ENCODE measurements at places on chromosomes 7 and 10.
A peak's percentile ranks its signal among the peaks of the same experiment; 100 is the strongest.

DNA sequence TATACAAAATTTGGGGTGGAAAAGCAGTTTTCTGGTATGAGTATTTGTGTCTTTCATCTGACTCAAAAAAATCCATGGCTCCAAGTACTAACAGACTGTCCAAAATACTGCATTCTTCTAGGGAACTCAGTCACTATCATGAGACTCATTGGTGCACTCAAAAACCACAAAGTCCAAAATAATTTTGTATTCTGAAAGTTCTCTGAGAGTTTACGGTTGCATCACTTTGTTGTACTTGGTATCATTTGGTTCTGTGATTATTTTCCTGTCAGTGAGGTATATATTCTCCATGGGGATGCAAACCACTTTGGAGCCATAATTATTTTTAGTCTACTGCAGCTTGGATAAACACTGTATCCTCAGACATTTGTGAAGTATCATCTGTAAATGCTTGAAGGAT, 28.0 kb upstream of the CABCOCO1 start:
- DNase-seq = no peak

- DNase-seq = no peak
These were observed 58.1 kb downstream of the WDR37 start for GRCh38 chr10:1114315-1114714.

DNA sequence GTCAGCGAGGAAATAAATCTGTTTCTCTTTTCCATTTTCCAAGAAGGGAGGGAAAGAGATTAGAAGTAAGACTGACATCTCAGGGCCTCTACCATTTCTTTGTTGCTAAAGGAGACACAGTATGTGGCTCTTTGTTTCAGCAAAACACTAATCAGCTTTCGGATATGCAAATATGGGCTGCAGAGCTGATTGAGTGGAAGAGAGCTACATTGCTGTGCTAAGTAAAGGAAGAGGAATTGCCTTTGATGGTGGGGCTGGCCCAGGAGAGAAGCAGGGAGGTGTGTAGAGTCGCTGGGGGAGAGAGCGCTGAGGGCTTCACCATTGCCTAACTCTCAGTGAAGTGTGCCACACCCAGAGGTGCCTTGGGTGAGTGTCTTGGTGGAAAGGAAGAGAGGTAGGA, 284.8 kb downstream of the SDK1 start:
- DNase-seq = no peak

- no peak for DNase-seq
These were observed 84.2 kb downstream of the SEMA3A start for GRCh38 chr7:84110400-84110799.

DNA sequence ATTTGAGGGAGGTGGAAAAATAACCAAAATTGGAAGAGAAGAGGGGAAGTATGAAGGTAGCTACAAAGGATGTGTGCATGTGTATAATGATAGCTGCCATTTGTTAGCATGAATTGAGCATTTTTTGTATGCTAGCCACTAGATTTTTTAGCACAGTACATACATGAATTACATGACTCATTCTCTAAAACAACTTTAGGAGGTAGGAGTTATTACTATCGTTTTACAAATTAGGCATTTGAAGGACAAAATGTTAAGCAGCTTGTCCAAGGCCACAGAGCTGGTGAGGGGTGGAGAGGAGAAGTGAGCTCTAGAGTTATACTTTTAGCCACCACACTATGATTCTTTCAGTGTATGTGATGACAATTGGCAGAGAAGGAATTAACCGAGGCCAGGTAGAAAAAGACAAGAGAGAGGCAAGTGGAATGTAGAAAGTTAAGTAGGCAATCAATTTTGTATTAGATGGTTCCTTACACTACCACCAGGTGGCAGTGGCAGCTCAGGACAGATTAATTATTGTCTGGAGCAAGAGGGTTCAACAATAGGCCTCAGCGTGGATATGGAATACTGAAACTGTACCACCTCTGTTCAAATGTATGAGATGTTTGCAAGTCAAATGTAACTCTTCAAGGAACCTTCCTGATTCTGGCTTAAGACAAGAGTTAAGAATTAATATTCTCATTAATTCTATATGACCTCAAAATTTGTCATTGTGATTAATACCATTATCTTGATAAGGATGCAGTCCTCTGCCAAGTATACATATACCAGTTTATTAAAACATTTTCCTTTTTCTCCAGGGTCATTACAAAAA, 128.0 kb downstream of the MBL2 start:
- DNase-seq = peak; percentile 6

GRCh38 chr10:103678178-103678526, 177.2 kb downstream of the SH3PXD2A start:
- DNase-seq = peak; percentile 75

- DNase-seq = no peak
These were observed 39.8 kb downstream of the CDC123 start for GRCh38 chr10:12235796-12236195.

DNA sequence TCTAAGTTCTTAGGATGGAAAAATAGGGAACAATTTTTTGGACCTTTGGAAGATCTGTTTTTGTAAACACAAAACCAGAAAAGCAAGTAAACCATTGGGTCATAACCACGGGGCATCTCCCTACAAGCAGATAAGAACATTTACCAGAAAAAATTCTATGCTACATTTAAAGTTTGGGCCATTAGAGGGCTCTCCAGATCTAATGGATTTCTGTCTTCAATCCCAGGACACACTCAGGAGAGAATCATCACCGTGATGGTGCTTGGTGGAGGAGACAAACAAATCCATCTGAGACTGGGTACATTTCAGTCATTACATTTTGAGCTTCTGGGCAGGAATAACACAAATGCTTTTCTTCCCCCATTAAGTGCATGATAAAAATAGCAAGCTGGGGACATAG, 178.4 kb upstream of the TARP start:
- DNase-seq = no peak

GRCh38 chr10:11610826-11611247, 613 bp downstream of the USP6NL start:
- DNase-seq = no peak

- DNase-seq = no peak
These were observed 136.6 kb downstream of the PRKAG2 start for GRCh38 chr7:151740081-151740851.

- no peak for DNase-seq
These were observed 1.6 kb upstream of the TMEM120A start for GRCh38 chr7:75995996-75996395.

GRCh38 chr10:2992401-2993198, 74.7 kb upstream of the PFKP start:
- no peak for DNase-seq

DNA sequence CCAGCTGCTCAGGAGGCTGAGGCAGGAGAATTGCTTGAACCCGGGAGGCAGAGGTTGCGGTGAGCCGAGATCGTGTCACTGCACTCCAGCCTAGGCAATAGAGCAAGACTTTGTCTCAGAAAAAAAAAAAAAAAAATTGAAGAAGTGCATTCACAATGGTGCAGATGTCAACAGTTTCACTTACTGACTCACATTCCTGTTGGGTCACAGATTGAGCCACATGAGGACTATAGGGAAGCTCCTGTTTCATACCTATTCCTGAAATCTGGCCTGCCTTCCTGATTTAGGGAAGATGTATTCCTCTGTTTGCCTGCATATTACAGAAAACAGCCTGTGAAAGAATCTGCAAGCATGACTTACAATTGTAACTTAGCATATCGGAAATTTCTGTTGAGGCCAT, 78.2 kb downstream of the AKR1C4 start:
- no peak for DNase-seq

GRCh38 chr10:76962851-76963250, 674.8 kb downstream of the KCNMA1 start:
- no peak for DNase-seq

DNA sequence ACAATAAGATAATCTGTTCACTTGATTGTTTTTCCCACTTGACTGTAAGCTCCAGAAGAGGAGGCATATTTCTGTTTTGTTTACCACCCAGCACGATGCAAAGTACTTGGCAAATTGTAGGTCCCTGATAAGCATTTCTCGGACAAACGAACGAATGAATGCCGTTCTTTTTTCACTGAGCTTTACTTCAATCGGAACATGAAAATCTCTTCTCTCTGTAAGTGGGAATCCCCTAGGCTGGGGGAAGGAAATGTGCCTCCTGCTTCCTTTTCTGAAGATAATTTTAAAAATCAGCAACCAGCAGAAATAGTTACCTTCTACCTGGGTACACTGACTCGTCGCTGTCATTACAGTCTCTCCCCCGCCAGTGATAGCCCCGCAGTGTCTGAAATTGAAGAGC, 102.9 kb downstream of the AOAH start:
- no peak for DNase-seq

- DNase-seq = no peak
These were observed 8.3 kb downstream of the FAM20C start for GRCh38 chr7:200704-201103.

GRCh38 chr10:78288663-78289062, 255.0 kb downstream of the RPS24 start:
- no peak for DNase-seq

GRCh38 chr10:102010961-102011360, 45.0 kb downstream of the ARMH3 start:
- DNase-seq = no peak

DNA sequence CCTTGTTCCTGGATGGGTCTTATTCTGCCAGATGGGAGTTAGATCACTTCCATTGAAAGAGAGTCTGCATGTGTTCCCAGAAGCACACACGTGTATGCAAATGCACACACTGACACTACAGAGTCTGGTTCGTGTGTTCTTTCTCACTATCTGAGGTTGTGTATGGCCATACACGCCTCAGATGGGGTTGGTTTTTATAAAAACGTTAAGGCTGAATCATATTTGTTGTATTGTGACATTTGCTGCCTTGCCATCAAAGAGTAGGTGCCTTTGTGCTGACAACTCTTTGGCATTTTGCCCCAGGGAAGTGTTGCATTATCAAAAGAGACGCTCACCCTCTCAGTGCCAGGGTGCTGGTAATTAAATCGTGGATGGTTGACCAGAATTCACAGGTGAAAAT, 37.7 kb upstream of the HDAC9 start:
- DNase-seq = no peak

- DNase-seq = no peak
These were observed 660 bp upstream of the HHEX start for GRCh38 chr10:92688927-92689662.

- DNase-seq = no peak
These were observed 54.8 kb upstream of the TM9SF3 start for GRCh38 chr10:96641396-96642295.

- no peak for DNase-seq
These were observed 1.4 kb downstream of the CLEC5A start for GRCh38 chr7:141945356-141945755.

GRCh38 chr10:93478873-93479272, 3.3 kb downstream of the MYOF start:
- no peak for DNase-seq

- no peak for DNase-seq
These were observed 244.8 kb upstream of the TCERG1L start for GRCh38 chr10:131556061-131556896.

DNA sequence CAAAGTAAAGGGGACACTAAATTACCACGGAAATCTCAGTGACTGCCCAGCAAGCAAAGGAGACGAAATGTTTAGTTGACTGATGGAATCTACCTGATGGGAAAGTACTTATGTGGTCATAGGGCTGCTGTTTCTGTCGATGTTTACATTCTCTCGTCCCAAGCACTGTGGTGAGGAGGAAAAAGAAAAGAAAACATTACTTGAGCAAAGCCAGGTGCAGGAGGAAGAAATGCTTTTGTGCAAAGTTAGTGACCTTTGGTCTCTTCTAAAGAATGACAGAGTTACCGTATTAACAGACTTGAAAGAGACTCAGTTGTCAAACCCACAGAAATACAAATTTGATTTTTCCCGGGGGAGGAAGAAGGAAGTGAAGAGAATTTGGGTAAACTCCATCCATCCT, 43.3 kb upstream of the FMC1 start:
- DNase-seq = no peak

DNA sequence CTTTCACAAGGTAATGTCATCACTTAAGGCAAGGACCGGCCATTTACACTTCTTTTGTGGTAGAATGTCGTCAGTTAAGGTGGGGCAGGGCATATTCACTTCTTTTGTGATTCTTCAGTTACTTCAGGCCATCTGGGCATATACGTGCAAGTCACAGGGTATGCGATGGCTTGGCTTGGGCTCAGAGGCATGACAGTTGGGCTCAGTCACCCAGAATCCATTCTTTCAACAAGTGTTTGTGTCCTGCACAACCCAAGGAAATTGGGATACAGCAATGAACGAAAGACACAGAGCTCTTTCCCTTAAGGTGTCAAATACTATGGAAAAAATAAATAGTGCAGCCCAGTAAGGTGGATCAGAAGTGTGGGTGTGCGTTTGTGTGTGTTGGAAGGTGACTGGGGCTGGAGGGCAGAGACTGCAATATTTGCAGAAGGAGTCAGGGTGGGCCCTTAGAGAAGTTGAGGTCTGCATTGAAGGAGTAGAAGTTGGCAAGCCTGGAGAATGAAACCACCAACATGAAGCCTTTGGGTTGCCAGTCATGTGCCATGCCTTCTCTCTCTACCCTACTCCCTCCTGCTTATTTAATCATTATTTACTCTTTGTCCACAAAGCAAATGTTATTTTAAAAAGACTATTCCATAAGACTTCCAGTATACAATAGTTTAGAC, 222.8 kb upstream of the PRKCQ start:
- no peak for DNase-seq

GRCh38 chr7:142425281-142425680, 167.4 kb upstream of the PRSS58 start:
- DNase-seq = no peak

GRCh38 chr10:90484518-90484917, 373.3 kb downstream of the HTR7 start:
- DNase-seq = peak; percentile 99

- DNase-seq = no peak
These were observed 204.6 kb downstream of the HDAC9 start for GRCh38 chr7:18700147-18700546.

- no peak for DNase-seq
These were observed 119.8 kb downstream of the OAT start for GRCh38 chr10:124298891-124299290.

- DNase-seq = no peak
These were observed 17.3 kb downstream of the DGKI start for GRCh38 chr7:137829337-137829992.

DNA sequence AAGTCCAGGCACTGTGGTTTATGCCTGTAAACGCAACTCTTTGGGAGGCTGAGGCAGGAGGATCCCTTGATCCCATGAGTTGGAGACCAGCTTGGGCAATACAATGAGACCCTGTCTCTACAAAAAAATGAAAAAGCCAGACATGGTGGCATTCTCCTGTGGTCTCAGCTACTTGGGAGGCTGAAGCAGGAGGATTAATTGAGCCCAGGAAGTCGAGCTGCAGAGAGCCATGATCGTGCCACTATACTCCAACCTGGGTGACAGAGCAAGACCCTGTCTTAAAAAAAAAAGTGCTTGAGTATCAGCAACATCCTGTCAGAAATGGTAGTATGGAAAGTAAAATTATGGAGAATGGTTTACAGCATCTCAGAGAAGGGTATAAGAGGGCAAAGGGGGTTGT, 11.6 kb downstream of the APBB1IP start:
- no peak for DNase-seq

GRCh38 chr10:76582531-76582930, 1055.1 kb downstream of the KCNMA1 start:
- no peak for DNase-seq

DNA sequence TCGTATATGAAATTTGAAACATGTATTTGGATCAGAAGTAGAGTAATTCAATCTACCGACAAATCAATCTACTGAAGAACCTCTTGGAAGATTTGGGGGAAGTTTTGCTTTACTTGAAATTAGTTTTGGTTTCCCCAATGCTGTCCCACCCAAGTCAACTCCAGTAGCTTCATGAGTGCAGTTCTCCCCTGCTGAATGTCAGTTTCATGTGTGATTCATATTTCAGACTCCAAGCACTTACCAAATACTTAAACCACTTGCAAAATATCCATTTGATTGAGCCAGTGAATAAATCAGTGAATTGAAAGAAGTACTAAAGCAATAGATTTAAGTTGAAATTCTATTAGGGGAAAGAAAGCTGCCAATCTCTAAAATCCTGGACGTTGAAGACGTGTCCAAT, 9.3 kb downstream of the CALML5 start:
- no peak for DNase-seq
